ENCODE measurements at places on chromosomes 7 and 10. TPM values are rescaled to one million over a fixed set of nuclear protein-coding genes. Genes with fewer than 3 reads are reported as not detected.
A peak's percentile ranks its signal among the peaks of the same experiment; 100 is the strongest.

- H3K36me3 ChIP-seq: peaks cover 2% of the 10 kb centered on the region
- no peak overlapping the region for H3K27ac ChIP-seq
- H3K4me3 ChIP-seq: no peak overlapping the region
- no peaks in the 10 kb centered on the region for H3K27me3 ChIP-seq
Observed at GRCh38 chr10:70234668-70235447, 1.6 kb upstream of the PPA1 start.

DNA sequence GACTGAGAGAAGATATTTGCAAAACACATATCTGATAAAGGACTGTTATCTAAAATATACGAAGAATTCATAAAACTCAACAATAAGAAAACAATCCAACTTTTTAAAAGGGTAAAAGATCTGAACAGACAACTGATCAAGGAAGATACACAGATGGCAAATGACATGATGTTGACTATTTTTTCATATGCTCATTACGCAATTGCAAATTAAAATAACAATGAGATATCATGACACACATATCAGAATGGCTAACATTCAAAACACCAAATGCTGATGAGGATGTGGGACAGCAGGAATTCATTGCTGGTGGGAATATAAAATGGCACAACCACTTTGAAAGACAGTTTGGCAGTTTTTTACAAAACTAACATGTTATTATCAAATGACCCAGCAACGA lies 8.9 kb downstream of the DENND11 start:
- no peaks in the 10 kb centered on the region for H3K4me1 ChIP-seq
- H3K27me3 ChIP-seq: no peaks in the 10 kb centered on the region

DNA sequence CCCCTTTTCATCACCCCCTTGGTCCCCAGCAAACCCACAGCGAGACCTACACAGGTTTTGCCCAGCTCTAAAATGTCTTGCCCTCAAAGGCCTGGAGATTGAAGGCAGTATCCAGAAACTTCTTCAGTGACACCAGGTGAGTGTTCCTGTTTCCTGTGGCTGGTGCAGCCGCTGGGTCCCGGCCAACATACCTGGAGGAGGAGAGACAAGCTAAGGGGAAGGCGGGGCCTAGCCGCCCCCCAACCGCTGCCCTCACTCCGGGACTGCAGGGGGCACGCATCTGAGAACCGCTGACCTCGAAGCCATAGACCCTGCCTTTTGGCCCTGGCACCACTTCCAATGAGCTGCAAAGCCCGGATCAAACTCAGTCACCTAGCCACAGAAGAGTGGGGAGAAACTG lies 27.0 kb downstream of the OGDHL start:
- no peak for DNase-seq
- no peaks in the 10 kb centered on the region for H3K4me1 ChIP-seq
- H3K4me3 ChIP-seq: no peak overlapping the region
- no peaks in the 10 kb centered on the region for H3K36me3 ChIP-seq
- H3K27me3 ChIP-seq: no peaks in the 10 kb centered on the region

DNA sequence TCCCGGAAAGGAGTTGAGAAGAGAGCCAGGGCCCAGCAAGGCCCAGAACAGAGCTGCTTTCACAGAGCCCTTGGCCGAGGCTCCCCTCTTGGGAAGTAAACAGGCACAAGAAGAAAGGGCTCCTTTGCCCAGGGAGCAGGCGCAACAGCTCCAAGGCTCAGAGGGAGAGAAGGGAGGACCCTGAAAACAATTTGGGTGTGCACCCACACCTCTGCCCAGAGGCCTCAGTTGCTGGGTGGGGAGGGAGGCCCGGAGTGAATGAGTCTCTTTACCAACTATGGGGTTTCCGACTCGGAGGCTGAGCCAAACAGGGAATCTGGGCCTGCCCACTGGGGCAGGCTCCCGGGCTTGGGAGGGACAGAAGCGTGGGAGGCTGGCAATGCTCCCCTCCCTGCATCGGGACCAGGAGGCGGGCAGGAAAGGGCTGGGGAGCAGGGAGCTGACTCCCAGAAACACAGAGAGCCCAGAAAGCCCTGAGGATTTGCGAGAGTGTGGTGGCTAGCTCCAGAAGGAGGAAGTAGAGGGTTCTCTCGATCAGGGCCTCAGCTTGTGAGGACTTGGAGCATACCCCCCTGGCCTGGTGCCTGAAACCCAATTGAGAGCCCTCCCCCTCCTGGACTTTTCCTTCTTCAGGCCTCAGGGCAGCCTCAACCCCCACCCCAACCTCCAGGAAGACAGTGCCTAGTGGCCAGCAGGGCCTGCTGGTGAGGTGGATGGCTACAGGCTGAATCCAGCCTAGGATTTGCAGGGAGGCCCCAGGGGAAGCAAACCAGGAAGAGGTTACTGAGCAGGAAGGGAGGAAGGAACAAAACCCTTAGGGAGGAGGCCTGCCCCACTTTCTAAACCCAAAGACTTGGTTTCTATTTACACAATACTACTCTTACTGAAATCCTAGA lies 6.2 kb downstream of the C10orf105 start:
- no peaks in the 10 kb centered on the region for H3K36me3 ChIP-seq
- H3K4me3 ChIP-seq: no peak overlapping the region
- H3K4me1 ChIP-seq: peaks cover 26% of the 10 kb centered on the region
- DNase-seq: no peak
- peak overlapping the region; percentile 29 for H3K27ac ChIP-seq

DNA sequence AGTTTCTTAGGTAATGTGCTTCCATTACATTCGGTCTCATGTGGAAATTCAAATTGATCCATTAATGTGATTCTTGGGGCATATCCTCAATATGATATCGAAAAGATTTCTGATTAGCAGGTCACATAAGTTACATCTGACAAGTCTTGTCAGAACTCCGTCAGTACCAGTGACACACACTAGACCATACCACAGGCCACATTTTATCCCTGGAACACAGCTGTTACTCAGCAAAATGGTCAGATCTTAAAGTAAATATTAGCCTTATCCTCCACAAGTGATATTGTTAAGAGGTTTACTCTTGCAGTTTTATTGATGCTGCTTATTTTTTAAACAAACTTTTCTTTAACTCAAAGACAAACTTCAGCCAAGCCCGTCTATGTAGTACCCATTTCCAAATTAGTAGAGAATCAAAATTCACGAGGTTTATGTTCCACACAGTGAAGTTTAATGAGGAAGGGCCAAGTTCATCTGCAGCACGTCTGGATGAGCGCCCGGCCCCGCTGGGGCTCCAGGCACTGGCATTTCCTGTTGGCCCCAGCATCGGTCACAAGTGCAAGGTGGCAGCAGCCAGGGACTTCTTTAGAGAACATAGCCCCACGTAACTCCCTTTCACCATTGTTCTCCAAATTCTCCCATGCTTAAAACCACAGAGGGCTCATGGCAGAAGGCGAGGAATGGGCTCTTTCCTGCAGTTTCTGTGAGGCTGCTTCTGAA lies 132.2 kb downstream of the VIPR2 start:
- H3K4me3 ChIP-seq: no peak overlapping the region
- H3K27me3 ChIP-seq: no peaks in the 10 kb centered on the region

DNA sequence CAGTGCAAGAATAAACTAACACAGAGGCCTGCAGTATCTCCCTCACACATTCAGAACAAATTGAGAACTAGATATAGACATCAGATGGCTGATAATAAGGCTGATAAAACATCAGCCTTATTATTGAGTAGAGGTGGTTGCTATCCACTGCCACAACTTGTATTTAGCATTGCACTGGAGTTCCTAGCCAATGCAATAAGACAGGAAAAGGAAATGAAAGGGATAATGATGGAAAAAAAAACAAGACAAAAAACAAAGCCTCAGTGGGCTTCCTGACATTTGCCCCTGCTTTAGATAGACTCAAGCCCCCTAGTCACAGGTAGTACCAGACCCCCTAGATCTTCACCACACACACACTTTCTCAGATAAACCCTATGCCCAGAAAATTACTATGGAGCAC lies 33.2 kb upstream of the ELN start:
- no peaks in the 10 kb centered on the region for H3K36me3 ChIP-seq
- no peak overlapping the region for H3K27ac ChIP-seq
- no peaks in the 10 kb centered on the region for H3K27me3 ChIP-seq
- H3K4me3 ChIP-seq: no peak overlapping the region
- no peak for DNase-seq

DNA sequence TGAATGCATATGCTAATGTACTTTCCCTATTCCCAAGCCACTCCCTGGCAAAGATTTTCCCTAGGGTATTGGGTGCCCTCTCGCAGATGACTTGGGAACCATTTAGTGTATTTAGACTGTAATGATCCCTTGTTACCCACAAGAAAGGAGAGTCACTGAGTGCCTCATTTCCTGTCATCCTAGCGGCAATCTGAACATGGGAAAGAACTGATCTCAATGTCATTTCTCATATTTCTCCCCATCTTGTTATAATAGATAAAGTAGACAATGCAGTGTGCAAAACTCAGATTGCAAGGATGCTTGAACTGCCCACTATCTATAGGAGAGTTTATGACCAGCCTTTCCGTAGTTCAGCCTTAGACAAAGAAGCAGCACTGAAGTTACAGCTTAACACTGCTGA lies 123.3 kb downstream of the MICU1 start:
- no peaks in the 10 kb centered on the region for H3K27me3 ChIP-seq
- H3K36me3 ChIP-seq: no peaks in the 10 kb centered on the region
- no peak overlapping the region for H3K27ac ChIP-seq
- no peak overlapping the region for H3K4me3 ChIP-seq
- DNase-seq: no peak

DNA sequence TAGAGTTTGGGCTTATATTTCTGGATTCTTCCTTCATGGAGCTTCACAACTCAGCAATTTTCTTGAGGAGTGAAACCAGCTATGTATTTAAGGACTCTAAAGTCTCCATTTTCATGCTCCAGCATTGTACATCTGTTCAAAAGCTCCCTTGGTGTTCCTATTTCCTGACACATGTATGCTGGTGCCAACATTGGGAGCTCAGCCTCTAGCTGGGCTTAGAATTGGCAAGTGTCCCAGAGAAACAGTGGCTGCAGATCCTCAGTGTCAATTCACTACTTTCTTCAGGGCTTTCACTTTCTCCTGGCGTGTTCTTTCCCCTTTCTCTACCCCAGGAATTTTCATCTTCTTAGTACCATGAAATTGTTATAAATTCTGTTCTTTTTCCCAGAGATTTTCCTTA lies 103.1 kb downstream of the ZNF467 start:
- no peak overlapping the region for H3K4me3 ChIP-seq
- DNase-seq: no peak
- peaks cover 3% of the 10 kb centered on the region for H3K27me3 ChIP-seq
- no peaks in the 10 kb centered on the region for H3K36me3 ChIP-seq
- no peaks in the 10 kb centered on the region for H3K4me1 ChIP-seq

GRCh38 chr7:19097165-19098055 lies 20.0 kb downstream of the TWIST1 start:
- no peaks in the 10 kb centered on the region for H3K27me3 ChIP-seq
- no peak for DNase-seq
- H3K27ac ChIP-seq: no peak overlapping the region
- H3K36me3 ChIP-seq: no peaks in the 10 kb centered on the region
- no peak overlapping the region for H3K4me3 ChIP-seq
- no peaks in the 10 kb centered on the region for H3K4me1 ChIP-seq

DNA sequence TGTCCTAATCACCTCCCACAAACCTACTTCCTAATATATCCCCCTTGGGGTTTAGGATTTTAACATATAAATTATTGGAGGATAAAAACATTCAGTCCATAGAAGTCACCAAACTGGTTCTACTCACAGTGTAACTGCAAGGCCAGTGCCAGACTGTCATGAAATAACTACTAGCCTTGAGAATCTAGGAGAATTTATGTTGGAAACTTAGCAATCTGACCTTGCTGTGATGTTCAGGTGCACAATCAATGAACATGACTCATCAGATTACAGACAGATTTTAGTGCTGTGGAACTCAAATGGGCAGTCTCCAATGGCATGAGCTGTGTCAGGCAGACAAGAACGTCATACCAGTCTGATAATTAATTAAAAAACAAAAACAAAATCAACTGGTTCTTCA lies 571.4 kb upstream of the IGFBP3 start:
- no peaks in the 10 kb centered on the region for H3K4me1 ChIP-seq
- no peaks in the 10 kb centered on the region for H3K27me3 ChIP-seq
- DNase-seq: no peak
- no peaks in the 10 kb centered on the region for H3K36me3 ChIP-seq

GRCh38 chr10:20922451-20922850 lies 25.3 kb upstream of the NEBL start:
- H3K36me3 ChIP-seq: no peaks in the 10 kb centered on the region
- no peaks in the 10 kb centered on the region for H3K4me1 ChIP-seq
- H3K27me3 ChIP-seq: no peaks in the 10 kb centered on the region
- H3K27ac ChIP-seq: no peak overlapping the region

DNA sequence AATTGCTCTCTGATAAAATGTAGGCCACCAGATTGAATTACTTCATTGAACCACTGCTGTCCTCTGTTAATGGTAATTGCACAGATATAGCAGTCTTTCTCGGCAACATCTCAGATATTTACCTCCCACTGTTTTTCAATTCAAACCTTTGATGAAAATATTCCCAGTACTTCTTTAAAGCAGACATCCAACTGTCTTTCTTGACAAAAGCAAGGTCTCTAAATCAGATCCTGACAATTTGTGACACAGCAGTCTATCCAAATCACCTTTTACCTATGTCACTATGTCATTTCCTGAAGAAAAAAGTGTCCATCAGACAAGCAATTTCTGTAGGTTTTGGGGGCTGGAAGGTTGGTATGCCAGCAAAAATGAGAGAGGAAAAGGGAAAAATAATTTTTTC lies 555.7 kb downstream of the AUTS2 start:
- no peak overlapping the region for H3K27ac ChIP-seq
- H3K36me3 ChIP-seq: no peaks in the 10 kb centered on the region
- H3K4me3 ChIP-seq: no peak overlapping the region

GRCh38 chr10:17607603-17608332 lies 9.4 kb downstream of the HACD1 start:
- H3K4me1 ChIP-seq: no peaks in the 10 kb centered on the region
- no peak overlapping the region for H3K4me3 ChIP-seq
- no peak overlapping the region for H3K27ac ChIP-seq
- H3K36me3 ChIP-seq: no peaks in the 10 kb centered on the region
- DNase-seq: no peak

DNA sequence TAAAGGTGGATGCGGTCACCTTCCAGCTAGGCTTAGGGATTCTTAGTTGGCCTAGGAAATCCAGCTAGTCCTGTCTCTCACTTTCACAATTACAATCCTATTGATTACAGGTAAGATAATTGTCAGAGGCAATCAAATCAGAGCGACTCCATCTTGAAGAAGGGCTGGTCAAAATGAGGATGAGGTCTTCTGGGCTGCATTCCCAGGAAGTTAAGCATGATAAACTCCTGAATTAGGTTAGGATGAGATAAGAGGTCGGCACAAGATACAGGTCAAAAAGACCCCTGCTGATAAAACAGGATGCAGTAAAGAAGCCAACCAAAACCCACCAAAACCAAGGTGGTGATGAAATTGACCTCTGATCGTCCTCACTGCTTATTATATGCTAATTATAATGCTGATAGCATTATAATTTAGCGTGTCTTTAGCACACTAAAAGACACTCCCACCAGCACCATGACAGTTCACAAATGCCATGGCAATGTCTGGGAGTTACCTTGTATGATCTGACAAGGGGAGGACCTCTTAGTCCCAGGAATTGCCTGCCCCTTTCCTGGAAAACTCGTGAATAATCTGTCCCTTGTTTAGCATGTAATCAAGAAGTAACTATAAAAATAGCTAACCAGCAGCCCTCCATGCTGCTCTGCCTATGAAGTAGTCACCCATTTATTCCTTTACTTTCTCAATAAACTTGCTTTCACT lies 237.6 kb downstream of the CCSER2 start:
- H3K27ac ChIP-seq: no peak overlapping the region
- DNase-seq: no peak
- no peaks in the 10 kb centered on the region for H3K27me3 ChIP-seq
- H3K36me3 ChIP-seq: no peaks in the 10 kb centered on the region
- H3K4me3 ChIP-seq: no peak overlapping the region
- peaks cover 3% of the 10 kb centered on the region for H3K4me1 ChIP-seq

Gene MMD2
- total RNA-seq: not detected

Gene TMEM176B
- total RNA-seq: 0.36 TPM

Gene ST8SIA6
- total RNA-seq: not detected

Gene C10orf143
- 2.8 TPM for total RNA-seq

Gene CDNF
- 1.0 TPM for total RNA-seq

Gene CALML5
- total RNA-seq: not detected

Gene LRGUK
- 0.13 TPM for total RNA-seq

Measured in GM12878 (cell line).